ENCODE measurements at places on chromosomes 11 and 22. TPM values are rescaled to one million over a fixed set of nuclear protein-coding genes. Genes with fewer than 3 reads are reported as not detected.

DNA sequence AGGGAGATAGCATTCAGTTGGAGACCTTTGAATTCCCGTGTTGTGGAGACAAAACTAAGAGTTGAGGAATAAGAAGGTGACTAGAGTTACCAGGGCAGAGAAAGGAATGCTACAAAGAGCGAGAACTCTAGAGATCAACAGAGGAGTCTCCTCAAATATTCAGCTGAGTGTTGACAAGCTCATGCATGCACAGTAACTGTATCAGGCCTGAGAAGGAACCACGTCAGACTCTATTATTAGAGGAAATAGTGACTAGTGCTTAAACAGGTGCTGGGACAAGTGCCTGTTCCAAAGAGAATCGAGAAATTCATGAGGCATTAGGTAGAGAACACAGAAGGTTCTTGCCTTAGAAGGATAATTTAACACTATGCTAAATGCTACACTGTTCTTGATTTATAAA lies 333.8 kb upstream of the CHORDC1 start:
- no peak for DNase-seq

DNA sequence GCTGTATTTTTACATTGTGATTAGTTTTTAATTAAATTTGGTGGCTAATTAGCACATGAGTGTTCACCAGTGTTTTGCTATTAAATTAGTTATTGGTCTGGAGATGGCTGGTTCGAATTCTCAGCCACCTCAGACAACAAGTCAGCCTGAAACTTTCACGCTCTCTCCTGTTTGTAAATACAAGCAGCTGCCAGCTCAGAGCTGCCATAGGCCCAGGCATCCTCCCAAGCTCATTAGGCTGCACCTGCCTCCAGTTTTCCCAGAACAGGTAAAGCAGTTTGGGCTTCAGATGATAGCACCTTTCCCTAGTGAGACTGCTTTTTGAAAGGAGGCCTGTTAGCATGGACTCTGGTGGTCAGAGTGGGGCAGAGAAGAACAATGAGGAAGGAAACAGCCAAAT lies 156.8 kb downstream of the NAV2 start:
- no peak for DNase-seq

DNA sequence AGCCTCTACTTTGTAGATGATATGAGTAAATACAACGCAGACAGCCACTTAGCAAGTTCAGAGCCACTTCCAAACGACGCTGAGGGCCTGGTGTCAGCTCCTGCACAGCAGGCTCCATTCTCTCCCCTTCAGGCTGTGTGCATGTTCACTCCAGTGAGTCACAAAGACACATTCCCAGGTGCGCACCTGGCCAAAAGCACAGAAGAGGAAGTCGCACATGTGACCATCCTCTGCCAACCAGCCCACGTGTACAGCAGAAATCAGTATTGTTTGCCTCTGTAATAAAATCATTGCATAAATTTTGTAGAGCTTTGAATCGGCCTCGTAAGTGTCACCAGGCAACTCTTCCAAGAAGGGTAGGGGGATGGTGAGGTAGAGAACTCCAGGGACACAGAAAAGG lies 19.5 kb upstream of the TPH1 start:
- DNase-seq: no peak

DNA sequence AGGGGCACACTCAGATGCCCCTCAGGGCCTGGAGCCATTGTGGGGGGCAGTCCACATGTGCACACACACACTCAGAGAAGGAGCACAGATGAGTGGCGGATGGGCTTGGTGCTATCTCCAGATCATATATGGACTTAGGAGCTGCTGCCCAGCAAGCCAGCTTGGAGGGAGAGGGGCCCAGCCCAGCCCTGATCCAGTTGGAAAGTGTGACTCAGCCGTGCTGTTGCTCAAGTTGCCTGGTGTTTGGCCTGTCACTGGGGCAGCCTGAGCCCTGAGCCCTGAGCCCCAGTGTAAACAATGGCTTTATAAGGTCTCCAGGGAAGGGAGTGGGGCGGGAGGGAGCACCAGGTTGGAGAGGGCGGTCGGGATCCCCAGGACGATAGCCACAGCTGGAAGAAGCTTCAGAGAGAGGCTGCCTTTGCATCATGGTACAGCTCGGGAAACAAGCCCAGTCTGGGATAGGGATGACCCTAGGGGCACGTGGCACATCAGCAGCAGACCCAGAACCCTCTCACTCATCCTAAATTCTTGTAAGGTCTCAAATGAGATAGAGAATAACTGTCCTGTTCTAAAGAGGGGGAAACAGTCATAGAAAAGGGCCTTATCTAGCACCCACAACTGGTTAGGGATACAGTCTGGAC lies 4.8 kb downstream of the SELENOM start:
- peak; percentile 80 for DNase-seq

- DNase-seq: no peak
These were observed 137.7 kb downstream of the FEZ1 start for GRCh38 chr11:125358254-125358840.

DNA sequence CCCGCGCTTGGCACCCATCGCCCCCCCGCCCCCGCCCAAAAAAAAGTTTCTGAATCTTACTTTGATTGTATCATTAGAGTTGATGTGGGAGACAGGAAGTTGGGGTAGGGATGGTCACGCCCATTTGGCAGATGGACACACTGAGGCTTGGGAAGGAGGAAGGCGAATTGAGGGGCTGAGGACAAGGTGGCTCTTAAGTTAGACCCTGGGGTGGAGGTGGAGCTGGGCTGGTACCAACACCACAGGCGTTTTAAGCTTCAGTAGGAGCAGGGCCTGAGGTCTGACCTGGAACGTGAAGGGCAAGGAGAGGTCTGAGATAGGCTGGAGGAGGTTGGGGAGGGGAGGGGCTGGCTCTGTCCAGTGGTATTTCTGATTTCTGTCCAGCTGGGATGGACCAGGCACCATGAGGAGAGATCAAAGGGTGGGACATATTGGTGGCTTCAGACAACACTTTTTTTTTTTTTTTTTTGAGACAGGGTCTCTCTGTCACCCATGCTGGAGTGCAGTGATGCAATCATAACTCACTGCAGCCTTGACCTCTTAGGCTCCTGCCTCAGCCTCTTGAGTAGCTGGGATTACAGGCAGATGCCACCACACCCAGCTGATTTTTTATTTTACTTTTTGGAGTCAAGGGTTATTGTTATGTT lies 799 bp upstream of the CDC42BPG start:
- DNase-seq: no peak

- DNase-seq: no peak
These were observed 78.3 kb upstream of the MYO18B start for GRCh38 chr22:25663654-25664053.

Gene TMEM126A
- total RNA-seq: 17.7 TPM

Gene IGSF22
- total RNA-seq: 0.63 TPM
